ENCODE measurements at places on chromosomes 5 and 9.

DNA sequence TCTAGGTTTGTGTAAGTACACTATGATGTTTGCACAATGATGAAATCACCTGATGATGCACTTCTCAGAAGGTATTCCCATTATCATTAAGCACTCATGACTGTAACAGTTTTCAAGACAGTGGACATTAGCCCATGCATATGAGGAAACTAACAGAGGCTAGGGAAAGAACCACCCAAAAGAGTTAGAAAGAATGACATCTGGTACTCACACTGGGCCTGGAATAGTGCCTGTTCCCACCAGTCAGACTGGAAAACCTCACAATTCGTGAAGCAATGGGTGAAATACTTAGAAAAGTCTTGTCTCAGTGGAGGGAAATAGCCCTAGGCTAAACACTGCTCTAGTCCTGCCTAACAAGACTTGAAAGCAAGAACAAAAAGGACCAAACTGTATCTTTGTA is 117.4 kb upstream of the GDNF start:
- no peak for DNase-seq

- no peak for DNase-seq
Measured at GRCh38 chr5:170256571-170256970, 23.8 kb downstream of the C5orf58 start.

GRCh38 chr5:150272531-150272930 is 17.0 kb downstream of the CAMK2A start:
- no peak for DNase-seq

- DNase-seq: no peak
Measured at GRCh38 chr5:108531367-108532128, 149.7 kb upstream of the FBXL17 start.

DNA sequence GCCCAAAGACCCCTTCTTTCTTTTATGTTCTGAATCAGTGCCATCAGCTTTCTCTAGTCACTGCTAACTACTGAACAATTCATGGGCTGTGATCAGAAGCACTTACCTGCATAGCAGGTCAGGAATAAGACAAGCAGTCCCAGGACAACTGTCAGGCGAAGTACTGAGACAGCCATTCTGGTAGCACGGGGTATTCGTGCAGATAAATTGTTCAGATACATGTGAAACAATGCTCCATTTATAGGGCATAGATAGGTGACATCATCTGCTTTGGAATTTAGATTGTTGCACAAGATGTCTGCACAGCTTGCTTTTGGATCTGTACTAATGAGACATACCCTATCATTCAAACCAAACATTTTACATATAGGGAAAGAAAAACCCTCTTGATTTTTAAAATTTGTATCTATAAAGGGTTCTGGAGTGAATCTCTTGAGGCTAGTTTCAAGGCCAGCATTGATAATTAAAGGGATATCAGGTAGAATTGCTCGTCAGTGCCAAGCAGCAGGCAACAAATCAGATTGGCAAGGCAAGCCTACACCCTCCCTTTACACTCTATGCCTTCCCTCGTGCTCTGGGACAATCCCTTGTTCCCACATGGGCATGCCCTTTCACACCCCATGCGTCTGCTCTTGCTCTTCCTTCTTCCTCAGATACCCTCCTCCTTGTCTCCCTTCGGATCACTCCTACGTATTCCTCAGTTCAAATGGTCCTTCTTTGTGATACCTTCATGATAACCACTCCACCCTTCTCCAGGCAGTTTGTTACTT is at the start of gene C5orf46:
Gene C5orf46, minus strand, starts transcription at position 213 of the 770 bp plus-strand sequence. Its CDS starts 37 bp downstream, at position 176.
- no peak for DNase-seq

DNA sequence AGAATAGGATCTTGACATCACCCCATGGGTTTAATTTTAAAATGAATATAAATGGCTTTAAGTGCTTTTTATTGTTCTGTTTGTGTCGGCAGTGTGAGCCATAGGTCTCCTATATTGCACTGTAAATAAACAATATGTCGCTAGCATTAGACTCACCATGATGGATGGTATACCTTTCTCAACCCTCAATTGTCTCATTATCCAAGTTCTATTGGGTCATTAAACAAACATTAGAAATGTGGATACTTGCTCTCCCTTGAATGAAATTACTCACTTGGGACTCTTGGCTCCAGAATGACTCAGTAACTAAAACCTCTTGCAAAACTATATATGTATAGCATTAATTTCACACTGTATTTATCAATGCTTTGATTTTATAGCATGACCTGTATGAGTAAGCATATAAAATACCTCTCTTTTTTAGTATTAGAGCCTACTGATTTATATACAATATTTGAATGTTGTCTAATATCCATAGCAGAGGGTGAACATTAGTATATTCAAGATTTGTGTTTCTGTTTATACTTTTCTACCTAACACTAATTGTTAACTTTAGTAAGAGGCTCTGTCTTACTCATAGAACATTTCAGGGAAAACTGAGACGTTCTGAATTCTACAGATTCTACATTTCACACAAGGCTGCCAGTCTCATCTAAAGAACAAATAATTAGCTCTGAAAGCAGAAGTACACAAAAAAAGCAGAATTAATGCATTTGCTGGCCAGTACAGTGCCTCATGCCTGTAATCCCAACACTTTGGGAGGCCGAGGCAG is 303.8 kb upstream of the PRR16 start:
- DNase-seq: no peak

DNA sequence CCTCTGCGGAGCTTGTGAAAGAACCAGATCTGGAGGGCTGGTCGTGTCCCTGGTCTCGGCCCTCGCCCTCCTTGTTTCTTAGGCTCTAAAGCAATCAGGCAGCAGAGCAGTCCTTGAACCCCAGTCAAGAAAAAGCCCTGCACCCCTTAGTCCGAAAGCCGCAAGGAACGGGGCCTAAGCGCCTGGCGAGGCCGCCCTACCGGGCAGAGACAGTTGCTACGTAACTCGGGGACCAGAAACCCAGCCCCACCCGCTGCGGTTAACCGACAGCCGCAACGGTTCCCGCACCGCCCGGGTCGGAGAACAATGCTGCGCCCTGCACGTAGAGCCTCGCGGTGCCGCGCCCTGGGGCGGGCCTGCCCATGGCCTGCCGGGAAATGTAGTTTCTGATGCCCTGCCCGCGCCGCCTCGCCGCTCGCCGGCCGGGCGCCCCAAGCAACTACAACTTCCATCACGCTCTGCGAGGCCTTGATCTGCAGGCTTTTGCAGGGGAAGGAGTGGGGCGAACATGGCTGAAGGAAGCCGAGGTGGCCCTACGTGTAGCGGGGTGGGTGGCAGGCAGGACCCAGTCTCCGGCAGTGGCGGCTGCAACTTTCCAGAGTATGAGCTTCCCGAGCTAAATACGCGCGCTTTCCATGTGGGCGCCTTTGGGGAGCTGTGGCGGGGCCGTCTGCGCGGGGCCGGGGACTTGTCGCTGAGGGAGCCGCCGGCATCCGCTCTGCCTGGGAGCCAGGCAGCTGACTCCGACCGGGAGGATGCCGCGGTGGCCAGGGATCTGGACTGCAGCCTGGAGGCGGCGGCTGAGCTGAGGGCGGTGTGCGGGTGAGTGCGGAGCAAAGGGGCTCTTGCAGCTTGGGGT is at the start of gene SNAPC3:
Gene SNAPC3, plus strand, starts transcription at position 505 of the 859 bp plus-strand sequence. Its CDS starts 4 bp downstream, at position 509.
- DNase-seq: peak; percentile 94

- DNase-seq: no peak
Measured at GRCh38 chr9:92714787-92715487, 45.0 kb upstream of the IPPK start.

- no peak for DNase-seq
Measured at GRCh38 chr9:129324808-129325502, 146.9 kb upstream of the IER5L start.

DNA sequence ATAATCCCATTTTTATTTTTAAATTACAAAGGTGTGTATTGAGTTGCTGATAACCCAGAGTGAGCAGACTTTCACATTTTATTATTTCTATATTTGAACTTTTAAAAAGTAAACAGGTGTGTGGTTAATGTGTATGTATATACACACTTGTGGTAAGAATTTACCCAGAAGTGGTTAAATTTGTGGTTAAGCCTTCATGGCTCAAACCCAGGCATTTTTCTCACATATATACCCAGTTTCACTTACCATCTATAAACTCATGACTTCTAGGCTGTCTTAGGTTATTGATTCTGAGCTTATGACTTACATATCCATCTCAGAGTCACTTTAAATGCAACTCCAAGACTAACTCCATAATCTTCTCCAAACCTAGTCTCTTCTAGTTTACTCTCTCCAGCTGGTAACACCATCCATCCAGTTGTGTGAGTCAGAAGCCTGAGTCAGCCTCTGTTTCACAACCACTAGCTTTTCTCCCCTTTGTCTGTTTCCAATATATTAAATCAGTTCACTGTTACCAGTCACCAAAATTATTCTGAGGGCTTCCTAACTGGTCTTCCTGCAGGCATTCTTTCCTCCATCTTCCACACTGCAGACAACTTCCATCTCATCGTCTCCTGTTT is 20.2 kb downstream of the ZBED3 start:
- DNase-seq: no peak

- DNase-seq: no peak
Measured at GRCh38 chr5:11955331-11955730, 51.1 kb upstream of the CTNND2 start.

GRCh38 chr9:115999498-115999897 is 154.1 kb upstream of the PAPPA start:
- no peak for DNase-seq

DNA sequence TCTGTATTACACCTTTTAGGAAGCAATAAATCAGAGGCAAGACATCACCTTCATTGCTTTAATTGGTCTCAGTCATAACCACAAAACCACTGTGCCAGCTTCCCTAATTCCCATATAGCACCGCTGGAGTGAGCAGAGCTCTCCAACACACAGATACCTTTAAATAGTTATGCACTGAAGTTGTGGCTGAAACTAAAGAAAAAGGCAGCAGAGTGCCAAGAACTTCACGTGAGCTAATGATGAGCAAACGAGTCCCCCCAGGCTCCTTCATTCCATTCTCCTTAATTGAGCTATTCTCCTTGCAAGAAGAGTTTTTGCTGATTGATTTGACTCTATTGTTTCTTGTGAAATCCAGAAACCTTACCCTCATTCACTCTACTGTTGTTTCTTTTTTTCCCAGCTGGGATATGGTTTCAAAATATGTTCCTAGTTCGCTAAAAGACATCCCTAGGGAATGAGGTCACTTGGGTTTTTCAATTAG is 501.5 kb downstream of the SPATA31D1 start:
- DNase-seq: no peak

GRCh38 chr5:66647146-66647856 is 51.1 kb downstream of the MAST4 start:
- no peak for DNase-seq

GRCh38 chr5:80864109-80864508 is 96.1 kb upstream of the RASGRF2 start:
- DNase-seq: no peak

DNA sequence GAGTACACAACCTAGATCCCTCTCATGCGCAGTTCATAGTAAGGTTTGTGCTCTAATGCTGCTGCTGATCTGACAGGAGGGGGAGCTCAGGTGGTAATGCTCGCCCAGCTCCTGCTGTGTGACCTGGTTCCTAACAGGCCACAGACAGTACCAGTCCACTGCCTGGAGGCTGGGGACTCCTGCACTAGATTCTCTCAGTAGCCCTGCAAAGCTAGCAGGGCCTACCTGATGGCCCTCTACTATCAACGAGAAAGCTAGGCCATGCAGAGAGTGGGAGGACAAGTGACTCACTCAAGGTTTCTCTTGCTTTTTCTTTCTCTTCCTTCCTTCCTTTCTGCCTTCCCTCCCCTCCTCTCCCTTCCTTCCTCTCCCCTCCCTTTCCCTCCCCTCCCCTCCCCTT is 55.1 kb upstream of the TEX48 start:
- peak; percentile 37 for DNase-seq

DNA sequence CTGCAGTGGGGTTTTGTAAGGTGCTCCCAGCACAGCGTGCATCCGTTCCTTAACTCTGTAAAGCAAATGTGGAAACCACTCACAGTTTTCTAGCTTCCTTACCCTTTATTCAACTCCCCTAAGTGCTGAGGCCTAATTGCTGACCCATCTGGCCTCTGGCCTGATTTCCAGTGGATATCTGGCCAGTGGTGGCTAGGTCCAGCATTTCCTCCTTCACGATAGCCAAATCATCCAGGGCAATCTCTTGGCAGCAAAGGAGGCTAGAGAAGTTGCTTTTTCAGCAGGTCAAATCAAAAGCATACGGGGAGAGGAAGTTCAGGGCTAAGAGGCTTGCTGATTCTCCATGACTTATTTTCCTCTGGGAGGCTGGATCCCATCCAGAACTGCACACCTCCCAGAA is 286.3 kb upstream of the VLDLR start:
- DNase-seq: no peak

GRCh38 chr9:89080193-89080592 is 88.9 kb downstream of the S1PR3 start:
- DNase-seq: no peak

GRCh38 chr5:58019614-58020013 is 440.3 kb downstream of the PLK2 start:
- no peak for DNase-seq

DNA sequence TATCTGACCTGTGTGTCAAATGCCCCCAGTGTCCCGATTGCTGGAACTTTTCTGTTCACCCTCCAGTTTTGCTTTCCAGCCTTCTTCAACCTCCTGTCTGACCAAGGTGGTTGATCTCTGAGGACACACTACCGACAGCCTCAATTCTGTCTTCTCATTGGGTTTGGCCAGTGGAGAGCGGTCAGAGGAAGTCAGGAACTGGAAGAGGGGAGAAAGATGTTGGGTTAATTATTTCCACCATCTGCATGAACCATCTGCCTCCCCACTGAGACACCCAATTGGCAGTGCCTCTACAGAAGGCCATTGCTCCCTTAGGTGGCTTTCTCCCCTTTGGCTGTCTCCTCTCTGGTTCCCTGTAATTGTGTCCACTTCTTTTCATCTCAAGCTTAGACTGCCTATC is 154.3 kb upstream of the RAI14 start:
- no peak for DNase-seq

- DNase-seq: no peak
Measured at GRCh38 chr9:114112325-114112724, 13.2 kb upstream of the KIF12 start.

GRCh38 chr5:20359377-20359776 is 371.4 kb upstream of the CDH18 start:
- no peak for DNase-seq

DNA sequence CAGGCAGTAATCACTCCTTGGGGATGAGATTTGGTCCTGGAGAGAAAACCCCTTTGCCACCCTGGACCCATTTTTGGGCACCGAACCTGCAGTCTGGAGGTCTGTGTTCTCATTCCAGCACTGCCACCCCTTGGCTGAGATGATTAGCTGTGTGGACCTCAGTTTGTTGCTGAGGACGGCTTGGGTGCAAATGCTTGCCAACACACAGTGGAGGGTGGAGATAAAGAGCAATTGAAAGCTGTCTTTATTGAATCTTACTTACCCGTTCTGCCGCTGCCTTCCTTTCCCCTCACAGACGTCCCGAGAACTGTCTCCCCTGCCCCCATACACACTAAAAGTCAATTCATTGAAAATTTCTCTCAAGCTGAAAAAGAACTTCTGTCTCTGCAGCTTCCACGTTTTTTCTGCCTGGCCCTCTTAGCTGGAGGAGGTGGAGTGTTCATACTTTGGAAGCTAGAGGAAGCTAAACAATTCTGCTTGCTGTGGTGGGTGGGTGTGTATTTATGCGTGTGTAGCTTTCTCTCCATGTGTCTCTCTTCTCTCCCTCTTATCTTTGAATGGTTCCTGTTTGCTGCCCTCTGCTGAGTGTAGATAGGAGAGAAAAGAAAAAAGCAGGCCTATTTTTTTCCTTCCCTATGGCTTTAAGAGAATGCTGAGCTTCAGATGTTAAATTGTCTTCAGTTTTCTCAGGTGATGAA is 6.6 kb downstream of the GALNT10 start:
- no peak for DNase-seq

GRCh38 chr9:114504341-114505186 is 709 bp downstream of the WHRN start:
- peak; percentile 48 for DNase-seq

- no peak for DNase-seq
Measured at GRCh38 chr9:5429873-5430564, 7.7 kb downstream of the PLGRKT start.

GRCh38 chr5:132662004-132662401 is 4.0 kb downstream of the IL13 start:
- no peak for DNase-seq
